ENCODE measurements at places on chromosomes 12 and 14.

DNA sequence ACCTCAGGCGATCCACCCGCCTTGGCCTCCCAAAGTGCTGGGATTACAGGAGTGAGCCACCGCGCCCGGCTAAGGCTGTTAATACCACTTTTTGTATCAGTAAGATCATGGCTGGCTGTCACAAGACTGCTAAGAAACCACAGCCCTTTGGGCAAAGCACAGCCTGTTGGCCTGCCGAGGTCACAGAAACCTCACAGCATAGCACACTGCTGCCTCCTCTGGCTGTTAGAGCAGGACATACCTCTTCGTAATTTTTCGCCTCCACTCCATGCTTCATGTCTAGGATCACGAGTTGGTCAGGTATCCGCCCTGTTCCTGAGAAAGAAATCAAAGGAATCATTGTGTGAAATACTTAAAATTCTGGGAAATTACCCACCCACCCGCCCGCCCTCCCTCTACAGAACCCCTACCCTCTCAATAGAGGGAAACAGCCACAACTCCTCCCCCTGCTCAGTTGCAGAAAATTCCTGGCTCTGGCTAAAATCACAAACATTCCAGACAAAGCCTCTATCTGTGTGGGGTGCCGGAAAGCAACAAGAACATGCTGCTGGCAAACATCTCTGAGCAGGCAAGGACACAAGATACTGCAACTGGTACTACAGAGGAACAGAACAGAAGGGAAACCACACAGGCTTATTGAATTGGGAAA is 20.7 kb upstream of the NEK9 start:
- no peak for DNase-seq

GRCh38 chr12:121189619-121190155 is 20.2 kb upstream of the P2RX4 start:
- no peak for DNase-seq

DNA sequence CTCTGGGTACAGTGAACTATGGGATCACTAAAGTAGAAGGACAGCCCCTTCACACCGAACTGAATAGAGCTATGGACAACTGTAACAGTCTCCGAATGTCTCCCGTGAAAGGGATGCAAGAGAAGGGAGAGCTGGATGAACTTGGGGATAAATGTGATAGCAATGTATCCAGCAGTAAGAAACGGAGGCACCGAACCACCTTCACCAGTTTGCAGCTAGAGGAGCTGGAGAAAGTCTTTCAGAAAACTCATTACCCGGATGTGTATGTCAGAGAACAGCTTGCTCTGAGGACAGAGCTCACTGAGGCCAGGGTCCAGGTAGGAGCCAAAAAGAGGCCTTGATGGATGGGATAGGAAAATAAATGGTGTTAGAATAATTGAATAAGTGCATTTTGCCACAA is 3.5 kb downstream of the ALX1 start:
- no peak for DNase-seq

- no peak for DNase-seq
These were observed 56.0 kb downstream of the FOS start for GRCh38 chr14:75334549-75335051.

- no peak for DNase-seq
These were observed 199.0 kb downstream of the KIF26A start for GRCh38 chr14:104337351-104337750.

DNA sequence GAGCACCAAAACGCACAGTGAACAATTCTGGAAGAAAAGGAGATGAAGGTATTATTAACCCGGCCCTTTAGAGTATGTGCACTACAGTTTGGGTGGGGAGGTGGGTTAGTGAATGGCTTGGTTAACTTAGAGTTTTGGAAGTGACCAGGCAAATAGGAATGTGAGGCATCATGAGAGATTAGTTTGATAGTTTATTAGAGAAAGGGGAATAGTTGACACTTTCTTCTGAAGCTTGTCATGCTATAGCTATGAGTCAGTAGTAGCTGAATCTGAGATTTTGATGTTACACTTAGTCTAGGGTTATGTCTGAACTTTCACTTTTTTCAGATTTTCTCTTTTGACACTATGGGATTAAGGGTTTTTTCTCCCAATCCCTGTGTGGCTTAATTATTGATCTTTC is 567.2 kb downstream of the SNAPC1 start:
- no peak for DNase-seq

GRCh38 chr12:6839482-6840201 is 1.1 kb upstream of the GNB3 start:
- DNase-seq = no peak

- DNase-seq = no peak
These were observed 66.0 kb upstream of the RIN3 start for GRCh38 chr14:92447416-92448197.

DNA sequence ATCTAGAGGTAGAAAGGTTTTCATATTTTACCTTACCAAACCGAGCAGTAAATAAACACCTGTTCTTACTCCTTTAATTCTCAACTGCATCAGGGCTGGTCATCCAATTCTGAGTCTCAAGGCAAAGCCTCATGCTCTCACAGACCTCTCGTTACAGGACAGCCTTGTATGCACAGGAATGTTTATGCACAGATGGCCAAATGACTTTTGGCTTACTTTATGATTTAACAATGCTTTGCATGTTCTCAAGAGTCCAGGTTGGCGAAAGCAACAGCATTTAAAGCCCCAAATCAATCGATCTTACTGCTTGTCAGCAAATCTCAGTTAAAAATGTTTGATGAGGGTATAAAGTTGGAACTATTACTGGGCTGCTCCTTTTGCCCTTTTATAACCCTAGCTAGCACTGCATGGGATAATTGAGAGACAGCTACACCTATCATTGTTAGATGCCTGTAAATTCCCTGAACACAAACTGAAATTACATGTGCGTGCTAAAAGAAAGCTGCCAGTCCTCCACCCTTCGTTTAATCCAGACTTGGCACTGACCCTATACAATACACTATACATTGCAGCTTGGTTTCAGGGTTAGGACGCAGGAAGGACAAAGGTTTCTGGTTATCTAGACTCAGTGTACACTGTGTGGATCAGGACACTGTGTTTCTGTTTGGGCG is 63.6 kb downstream of the TMCC3 start:
- no peak for DNase-seq

DNA sequence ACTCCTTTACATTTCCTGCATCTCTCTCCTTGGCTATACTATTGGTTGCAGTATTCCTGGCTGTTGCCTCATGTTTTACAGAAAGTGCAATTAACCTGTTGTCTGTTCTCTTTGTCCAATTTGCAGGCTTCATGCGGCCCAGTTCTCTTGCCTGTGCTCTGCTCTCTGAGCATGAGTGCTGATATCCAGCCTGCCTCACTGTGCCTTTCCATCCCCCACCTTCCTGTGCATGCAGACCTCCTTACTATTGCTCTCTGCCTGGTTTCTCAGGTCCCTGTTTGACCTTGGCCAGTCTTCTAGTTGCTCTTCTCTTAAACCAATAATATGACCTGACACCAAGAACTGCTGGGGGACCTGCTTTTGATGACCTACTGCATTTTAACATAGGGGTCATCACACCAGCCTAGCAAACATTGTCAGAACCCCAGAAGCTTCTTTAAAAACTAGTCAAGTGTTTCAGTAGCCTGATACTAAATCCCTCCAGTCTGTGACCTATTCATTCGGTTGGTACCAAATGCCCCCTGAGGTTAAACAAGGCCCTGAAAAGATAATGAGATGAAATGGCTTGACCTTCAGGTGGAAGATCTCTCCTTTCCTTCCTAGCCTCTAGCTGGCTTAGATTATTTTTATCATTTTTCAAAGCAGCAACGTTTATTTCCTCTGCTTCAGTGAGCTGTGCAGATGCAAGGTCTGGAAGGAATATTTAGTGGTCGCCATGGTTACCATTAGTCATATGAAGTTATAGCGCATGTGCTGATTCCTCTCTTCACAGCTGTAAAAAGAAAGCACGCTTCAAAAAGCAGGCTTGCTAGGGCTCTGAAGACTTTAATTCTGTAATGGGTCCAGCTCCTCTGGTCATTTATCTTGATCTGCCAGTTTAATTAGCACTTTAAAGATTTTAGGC is 216.5 kb downstream of the PHLDA1 start:
- no peak for DNase-seq

DNA sequence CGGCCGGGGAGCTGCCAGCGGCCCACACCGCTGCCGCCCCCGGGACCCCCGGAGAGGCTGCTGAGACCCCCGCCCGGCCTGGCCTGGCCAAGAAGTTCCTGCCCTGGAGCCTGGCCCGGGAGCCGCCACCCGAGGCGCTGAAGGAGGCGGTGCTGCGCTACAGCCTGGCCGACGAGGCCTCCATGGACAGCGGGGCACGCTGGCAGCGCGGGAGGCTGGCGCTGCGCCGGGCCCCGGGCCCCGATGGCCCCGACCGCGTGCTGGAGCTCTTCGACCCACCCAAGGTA is 12.8 kb downstream of the SH2B3 start:
- no peak for DNase-seq

DNA sequence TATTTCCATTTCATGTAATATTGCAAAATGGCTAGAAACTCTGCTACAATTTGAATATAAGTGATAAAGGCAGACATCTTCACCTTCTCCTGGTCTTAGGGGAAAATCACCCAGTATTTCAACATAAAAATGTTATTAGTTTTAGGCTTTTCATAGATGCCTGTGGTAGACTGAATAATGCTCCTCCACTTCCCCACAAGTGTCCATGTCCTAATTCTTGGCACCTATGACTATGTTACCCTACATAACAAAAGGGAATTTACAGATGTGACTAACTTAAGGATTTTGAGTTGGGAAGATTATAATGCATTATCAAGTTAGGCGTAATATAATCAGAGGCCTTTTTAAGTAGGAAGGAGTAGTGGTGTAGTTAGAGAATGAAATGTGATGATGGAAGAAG is 196.4 kb downstream of the TMTC3 start:
- no peak for DNase-seq

GRCh38 chr12:54000116-54001114 is at the start of gene HOXC9:
Gene HOXC9, plus strand, starts transcription at chr12:54000161. Its CDS starts 28 bp downstream, at chr12:54000189.
- no peak for DNase-seq

GRCh38 chr14:100692256-100692655 is 34.4 kb upstream of the DLK1 start:
- no peak for DNase-seq

- DNase-seq = no peak
These were observed 586.7 kb downstream of the ETNK1 start for GRCh38 chr12:23211384-23212320.

DNA sequence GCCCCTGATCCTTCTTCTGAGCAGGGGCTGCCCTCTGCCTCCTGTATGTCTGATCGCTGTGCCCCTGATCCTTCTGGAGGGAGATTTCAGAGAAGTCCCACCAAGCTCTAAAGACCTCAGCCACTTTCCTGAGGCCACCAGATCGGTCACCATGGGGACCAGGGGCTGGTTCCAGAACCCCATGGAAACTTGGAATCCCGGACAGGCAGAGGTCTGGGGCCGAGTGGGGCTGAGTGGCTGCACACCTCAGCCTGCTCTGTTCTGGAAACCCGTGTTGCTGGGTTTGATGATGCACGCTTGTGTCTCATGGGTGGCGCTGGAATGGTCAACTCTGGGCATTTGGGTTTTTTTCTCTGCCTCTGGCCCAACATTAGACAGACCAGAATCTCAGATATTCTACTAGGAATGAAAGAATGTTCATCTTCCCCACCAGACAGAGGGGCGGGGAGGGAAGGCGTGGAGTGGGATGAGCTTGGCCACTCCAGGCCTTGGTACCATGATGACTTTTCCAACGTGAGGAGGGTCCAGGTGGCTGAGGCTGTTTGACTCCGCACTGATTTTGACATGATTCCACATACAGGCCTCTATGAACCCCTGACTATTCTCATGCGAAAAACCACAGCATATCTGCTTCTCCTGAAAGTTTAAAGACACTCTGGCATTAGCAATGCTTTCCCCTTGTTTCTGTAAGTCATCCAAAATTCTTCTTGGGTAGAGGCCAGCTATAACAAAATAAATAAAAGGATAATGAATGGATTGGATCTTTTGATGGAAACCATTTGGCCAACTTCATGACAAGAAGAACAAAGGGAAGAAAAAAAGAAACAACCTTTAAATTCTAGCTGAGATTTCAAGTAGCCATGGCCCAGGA is 114.5 kb downstream of the ADGRD1 start:
- no peak for DNase-seq

DNA sequence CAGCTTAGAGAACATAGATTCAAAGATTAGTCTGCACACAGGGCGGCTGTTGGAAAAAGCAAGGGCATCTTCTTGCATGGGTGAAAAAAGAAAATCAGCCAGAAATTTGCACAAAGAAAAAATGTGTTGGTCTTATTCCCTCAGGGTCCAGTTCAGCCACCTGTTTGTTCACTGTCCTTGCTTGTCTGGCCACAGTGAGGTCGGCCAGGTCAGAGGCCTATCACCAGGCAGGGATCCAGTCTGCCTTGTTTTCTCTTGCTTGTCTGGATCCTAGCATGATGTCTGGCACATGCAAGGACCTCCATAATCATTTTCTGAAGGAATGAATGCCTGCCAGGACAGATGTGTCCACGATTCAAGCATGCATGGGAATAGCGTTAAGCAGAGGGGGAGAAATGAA is 359.1 kb upstream of the TBX3 start:
- DNase-seq = no peak
